Glomerular endothelial cell (primary cell): ENCODE measurements at places on chromosomes 4 and X.

- DNase-seq: peak; percentile 36
Observed at GRCh38 chr4:101037249-101037648, 310.1 kb downstream of the PPP3CA start.

- no peak for DNase-seq
Observed at GRCh38 chr4:158605393-158605792, 66.3 kb downstream of the C4orf46 start.

GRCh38 chrX:66863721-66864120, 224.8 kb upstream of the EDA2R start:
- DNase-seq: no peak

- no peak for DNase-seq
Observed at GRCh38 chr4:80463509-80463908, 128.0 kb downstream of the CFAP299 start.

- no peak for DNase-seq
Observed at GRCh38 chr4:84263415-84263814, 235.7 kb downstream of the NKX6-1 start.

DNA sequence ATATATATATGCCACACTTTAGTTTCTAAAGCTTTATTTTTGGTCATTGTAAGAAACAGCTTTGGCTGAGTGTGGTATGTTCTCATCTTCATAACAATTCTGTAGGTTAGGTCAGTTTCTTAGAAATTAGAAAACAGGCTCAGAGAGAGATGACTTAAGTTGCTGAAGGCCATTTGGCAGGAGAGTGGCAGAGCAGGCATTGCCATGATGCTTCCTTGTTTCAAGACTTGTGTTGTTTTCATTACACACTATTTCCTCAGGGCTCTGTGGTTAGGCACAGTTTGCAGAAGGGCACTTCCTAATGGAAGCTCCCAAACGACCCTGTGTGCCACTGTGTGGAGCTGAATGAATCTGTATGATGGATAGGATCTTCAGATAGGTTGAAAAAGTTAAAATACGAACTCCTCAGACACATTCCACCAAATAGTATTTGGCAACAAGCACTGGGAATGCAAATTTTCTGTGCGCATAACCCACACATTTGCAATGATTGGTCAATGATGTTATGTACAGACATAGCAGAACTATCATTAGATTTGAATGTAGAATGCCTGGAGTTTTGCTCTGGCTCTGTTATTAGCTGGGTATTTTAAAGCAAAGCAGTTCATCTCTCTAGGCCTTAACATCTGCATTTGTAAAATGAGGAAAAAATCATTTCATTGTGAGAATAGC, 274.3 kb upstream of the HS3ST1 start:
- DNase-seq: no peak

- no peak for DNase-seq
Observed at GRCh38 chrX:111465669-111466068, 45.8 kb upstream of the SERTM2 start.

DNA sequence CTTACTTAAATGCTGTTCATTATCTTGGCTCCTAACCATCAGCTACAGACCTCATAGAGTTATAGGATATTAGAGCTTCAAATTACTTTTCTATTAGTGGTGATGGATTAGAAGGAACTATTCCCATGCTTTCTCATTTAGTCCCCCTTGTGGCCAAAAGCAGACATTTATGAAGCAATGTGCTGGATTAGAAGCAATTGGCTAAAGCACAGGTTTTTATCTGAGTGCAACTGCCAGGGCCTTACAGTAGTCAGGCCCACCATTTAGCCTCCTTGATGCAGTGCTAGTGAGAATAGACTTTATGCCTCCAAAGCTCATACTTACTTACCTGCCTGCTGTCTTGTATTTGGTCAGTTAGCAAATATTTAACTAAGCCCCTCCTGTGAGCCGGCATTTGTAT, 93.0 kb downstream of the TSPAN7 start:
- peak; percentile 7 for DNase-seq

GRCh38 chr4:8081621-8082516, 76.7 kb downstream of the ABLIM2 start:
- no peak for DNase-seq

- DNase-seq: no peak
Observed at GRCh38 chr4:94354474-94354896, 11.8 kb upstream of the HPGDS start.

DNA sequence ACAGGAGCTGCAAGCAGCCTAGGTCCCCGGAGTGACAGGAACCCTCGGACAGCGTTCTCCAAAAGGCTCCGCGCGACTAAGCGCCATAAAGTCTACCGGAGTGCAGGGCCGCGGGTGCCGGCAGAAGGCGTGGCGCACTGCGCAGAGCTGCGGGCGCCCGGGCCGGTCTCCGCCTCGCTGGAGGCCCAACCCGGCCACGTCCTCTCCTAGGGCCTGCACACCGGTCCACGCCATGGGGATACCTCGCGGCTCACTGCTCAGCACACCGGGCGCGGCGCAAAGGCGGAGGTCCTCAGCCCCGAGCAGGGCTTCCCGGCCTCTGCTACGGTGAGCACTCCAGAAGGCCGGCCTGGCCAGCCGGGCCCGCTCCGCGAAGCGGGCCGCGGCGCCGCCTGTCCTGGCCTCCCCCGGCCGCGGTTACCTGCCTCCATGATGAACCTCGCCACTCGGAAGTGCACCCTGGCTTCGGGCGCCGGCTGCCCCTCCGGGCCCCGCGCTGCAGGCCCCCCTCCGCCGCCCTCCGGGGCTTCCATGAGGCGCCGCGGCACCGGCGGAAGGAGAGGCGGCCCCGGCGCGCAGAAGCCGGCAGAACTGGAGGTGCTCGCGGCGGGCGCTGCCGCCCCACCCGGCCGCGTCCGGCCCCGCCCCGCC, at the start of gene CCNQ:
CCNQ (minus strand) TSS at position 599 of the 651 bp plus-strand sequence; CDS start at position 533, 66 bp downstream.
- no peak for DNase-seq

DNA sequence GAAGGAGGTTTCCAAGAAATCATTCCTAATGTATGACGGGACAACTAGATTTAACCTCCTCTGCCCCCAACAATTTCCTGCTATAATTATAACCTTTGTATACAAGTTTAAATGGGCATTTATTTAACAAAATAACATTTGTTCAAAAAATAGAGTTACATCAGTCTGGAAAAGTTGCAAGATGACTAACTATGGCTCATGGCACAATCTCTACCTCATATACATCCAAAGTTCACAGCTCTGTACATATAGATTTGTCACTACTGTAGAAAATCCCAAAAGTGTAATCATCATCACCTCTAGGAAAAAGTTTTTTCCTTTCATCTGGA, 3.8 kb upstream of the RPS6KA3 start:
- no peak for DNase-seq

DNA sequence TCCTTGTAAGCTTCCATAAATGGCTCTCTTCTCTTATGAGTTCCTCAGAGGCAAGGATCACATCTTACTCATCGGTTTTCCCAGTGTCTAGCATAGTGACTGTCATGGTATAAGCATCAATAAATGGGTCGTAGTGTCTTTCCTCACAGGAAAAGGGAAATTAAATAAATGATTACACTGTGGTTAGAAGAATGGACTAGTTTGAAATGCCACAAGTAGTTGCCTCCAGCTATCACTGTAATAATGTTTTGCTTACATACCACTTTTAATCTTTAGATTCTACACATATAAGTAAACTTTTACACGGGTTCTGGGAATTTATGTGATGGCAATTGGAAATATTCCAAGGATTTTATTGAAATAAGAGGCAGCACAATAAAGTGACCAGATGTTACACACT, 152.8 kb upstream of the CXorf51A start:
- no peak for DNase-seq

DNA sequence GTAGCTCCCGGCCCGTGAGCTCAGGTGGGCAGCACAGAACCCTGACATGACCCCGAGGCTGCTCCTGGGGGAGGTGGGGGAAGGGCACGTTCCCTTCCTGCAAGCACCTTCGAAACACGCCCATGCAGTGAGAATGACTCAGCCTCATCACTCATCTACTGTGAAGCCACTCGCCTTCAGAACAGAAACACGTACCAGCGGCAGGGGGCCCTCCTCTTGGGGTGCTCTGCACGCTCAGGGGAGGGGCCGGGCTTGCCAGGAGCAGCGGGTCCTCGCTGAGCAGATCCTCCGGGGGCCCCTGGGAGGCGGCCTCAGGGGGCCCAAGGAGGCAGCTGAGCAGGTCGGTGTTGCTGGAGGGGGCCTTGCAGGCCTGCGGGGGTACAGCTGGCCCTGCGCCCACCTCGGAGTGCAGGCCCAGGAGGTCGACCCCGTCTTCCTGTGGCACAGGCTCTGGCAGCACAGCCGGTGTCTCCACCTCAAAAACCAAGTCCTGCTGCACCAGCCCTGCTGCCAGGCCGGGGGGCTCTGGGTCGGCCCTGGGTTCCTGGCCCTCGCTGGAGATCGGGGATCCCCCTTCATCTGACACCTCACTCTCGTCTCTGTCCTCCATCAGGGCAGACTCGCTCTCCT, 40.9 kb upstream of the CPLX1 start:
- no peak for DNase-seq

DNA sequence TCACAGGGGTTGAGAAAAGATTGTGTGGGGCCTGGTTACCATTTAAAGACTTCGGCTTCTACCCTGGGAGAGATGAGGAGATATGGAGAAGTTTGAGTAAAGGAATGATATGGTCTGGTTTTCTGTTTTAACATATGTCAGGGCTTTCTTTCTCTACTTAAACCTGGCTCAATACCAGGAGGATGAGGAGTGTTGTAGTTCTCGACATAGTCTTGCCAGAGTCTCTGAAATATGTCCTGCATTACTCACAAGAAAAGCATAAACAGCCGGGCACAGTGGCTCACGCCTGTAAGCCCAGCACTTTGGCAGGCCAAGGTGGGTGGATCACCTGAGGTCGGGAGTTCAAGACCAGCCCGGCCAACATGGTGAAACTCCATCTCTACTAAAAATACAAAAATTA, 16.4 kb upstream of the ACE2 start:
- no peak for DNase-seq

DNA sequence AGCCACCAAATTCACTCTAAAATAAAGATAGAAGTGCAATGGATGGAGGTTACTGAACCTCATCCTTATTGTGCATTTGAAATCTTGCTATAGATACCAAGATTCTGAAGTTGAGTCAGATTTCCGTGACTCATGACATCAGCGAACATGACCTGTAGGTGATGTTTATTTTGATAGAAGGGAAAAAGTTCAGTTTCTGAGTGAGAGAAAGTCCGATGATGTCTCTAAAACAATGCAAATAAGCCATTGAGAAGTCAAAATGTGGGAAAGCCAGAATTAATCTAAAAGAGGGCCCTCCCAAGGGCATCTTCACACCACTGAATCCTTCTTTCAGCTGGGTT, 20.0 kb downstream of the PHOX2B start:
- DNase-seq: no peak

- DNase-seq: no peak
Observed at GRCh38 chr4:170025523-170026252, 507 bp downstream of the MFAP3L start.

DNA sequence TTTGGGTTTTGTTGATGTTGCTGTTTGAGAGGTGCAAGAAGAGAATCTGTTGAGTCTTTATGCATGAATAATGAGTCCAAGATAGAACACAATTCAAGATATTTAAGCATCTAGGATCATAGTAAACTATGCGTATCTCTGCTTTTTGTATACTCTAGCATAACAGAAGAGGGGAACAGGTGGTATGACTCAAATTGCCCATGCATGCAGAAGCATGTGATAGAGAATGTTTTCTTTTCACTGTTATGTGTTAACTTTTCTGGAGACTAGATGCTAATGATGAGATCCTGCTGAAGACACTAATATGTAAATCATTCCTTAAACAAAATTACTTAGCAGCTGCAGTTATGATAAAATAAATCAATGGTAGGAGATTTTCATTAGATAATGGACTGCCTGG, 165.3 kb upstream of the FTHL17 start:
- DNase-seq: no peak

GRCh38 chr4:138090150-138090917, 151.8 kb downstream of the SLC7A11 start:
- DNase-seq: peak; percentile 83

GRCh38 chr4:136651278-136651667, 881.0 kb downstream of the PCDH18 start:
- no peak for DNase-seq

GRCh38 chrX:150763810-150764209, 70.6 kb downstream of the MTMR1 start:
- no peak for DNase-seq

GRCh38 chr4:5906191-5906590, 13.3 kb upstream of the CRMP1 start:
- DNase-seq: no peak

- no peak for DNase-seq
Observed at GRCh38 chr4:169724260-169724659, 33.5 kb downstream of the HPF1 start.

DNA sequence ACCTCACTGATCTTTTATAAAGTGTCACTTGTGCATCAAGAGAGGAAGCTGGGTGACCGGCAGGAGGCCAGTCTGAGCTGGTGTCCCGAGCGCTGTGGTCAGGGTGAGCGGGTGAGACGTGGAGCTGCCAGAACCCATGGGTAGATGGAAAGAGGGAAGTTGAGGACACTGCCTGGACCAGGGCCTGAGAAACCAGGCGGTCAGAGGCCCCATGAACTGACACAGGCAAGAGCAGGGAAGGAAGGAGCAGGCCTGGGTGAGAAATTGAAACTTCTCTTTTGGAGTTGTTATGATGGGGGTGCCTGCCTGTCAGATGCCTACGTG, 192.6 kb downstream of the AFAP1 start:
- no peak for DNase-seq

- no peak for DNase-seq
Observed at GRCh38 chr4:132344924-132345828, 803.9 kb upstream of the PCDH10 start.

- DNase-seq: no peak
Observed at GRCh38 chrX:15820106-15821073, 30.1 kb downstream of the ZRSR2 start.

DNA sequence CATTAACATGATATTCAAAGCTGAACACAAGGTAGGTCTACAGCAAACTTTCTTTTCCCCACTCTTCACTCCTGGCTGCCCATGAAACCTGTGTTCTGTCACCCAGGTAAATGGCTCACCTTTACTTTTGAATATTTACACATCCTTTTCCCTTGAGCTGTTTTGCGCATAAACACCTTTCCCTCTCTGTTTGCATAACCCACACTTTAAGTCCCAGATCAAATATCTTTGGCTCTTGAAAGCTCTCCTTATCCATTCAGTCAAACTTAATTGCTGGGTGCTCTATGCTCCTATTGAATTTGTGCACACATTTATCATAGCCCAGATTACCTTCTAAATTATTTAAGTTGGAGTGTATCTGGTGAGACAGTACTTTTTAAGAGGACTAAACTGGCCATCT, 51.7 kb upstream of the ATP8A1 start:
- DNase-seq: no peak

- DNase-seq: no peak
Observed at GRCh38 chrX:39158801-39159657, 357.8 kb downstream of the MID1IP1 start.
